ENCODE measurements at places on chromosomes 3 and 15. TPM values are rescaled to one million over a fixed set of nuclear protein-coding genes. Genes with fewer than 3 reads are reported as not detected.

The APOD gene
- total RNA-seq = 0.33 TPM

The CACNA1D gene
- 3.8 TPM for total RNA-seq

The EXD1 gene
- total RNA-seq = not detected

The TTLL13 gene
- total RNA-seq = not detected

The OR5K2 gene
- not detected for total RNA-seq

The GTF2A2 gene
- 11.7 TPM for total RNA-seq

The PLA2G4D gene
- total RNA-seq = not detected
